ENCODE measurements at places on chromosomes 1 and 21.

GRCh38 chr1:89999208-89999607, 4.3 kb downstream of the ZNF326 start:
- DNase-seq: no peak

DNA sequence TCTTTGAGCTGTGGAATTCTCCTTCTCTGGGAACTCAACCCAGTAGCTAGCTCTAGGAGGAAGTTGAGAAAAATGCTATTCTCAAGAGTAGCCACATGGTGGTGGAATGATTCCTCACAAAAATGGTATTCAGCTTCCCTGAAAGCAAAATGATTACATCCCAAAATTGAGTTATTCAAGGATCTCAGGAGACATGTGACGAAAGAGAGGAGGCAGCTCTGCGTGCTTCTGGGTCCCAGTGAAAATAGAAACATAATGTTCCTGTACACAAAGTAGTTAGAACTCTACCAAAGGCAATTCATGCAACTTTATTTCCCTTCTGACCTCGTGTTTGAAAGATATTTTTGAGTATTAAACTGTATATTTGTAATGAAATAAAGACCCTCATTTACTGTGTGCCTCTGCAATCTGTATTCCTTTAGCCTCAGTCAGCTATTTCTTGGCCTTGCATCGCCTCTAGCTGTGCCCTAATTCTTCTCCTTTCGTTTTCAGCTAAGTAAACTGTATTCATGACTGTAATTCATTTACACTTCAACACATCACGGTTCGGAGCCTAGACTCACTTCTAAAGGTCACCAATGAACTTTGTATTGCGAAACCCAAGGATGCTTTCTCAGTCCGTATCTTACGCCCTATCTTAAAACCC, 167.3 kb downstream of the FASLG start:
- peak; percentile 91 for DNase-seq

- no peak for DNase-seq
Observed at GRCh38 chr1:204584699-204585372, 68.6 kb downstream of the MDM4 start.

DNA sequence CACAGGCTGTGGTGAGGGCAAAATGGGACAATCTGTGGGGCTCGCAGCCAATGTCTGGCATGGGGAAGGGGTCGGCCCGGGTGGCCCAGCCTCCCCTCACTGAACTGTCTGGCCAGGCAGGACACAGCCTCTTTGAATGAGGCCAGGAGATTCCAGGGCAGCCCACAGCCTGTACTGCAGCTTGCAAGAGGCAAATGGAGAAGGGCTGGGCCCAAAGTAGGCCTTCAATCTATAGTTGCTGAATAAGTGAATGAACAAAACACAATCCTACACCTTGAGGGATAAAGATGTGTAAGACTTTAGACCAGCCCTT, 23.2 kb downstream of the SLC27A3 start:
- no peak for DNase-seq

DNA sequence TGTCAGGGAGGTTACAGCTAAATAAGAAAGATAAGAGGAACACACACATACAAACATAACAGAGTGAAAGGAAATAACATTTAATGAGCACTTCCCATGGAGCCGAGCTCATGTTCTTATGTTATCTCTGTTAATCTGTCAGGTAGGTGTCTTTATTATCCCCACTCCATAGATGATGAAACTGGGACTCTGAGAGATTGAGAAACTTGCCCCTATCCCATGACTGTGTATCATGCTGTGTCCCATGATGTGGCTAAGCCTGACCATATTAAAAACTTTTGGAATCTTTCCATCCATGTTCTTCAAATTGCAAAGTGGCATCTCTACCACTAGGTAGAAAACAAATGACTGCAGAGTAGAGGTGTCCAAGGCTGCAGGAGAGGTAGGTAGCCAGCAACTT, 285.2 kb upstream of the SGIP1 start:
- no peak for DNase-seq

- DNase-seq: no peak
Observed at GRCh38 chr1:3679098-3679555, 26.8 kb downstream of the TP73 start.

GRCh38 chr1:183567584-183567983, 22.7 kb downstream of the NCF2 start:
- peak; percentile 23 for DNase-seq

DNA sequence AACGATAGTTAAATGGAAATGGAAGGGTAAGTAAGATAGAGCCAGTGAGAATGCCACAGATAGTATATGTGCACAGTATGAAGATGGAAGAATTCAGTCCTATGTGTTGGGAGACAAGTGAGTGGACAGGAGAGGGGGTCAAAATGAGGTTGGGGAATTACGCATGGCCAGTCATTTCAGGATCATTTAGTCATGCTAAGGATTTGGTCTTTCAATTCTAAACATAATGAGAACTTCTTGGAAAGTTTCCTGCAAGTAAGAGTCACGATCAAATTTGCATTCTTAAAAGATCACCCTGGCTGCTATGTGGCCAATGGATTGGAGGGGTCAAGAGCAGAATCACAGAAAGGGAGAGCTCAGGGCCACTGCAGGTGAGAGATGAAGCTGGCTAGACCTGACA, 64.0 kb upstream of the KCNK2 start:
- DNase-seq: peak; percentile 61

- DNase-seq: peak; percentile 97
Observed at GRCh38 chr1:222073307-222073995, 331.6 kb upstream of the DUSP10 start.

DNA sequence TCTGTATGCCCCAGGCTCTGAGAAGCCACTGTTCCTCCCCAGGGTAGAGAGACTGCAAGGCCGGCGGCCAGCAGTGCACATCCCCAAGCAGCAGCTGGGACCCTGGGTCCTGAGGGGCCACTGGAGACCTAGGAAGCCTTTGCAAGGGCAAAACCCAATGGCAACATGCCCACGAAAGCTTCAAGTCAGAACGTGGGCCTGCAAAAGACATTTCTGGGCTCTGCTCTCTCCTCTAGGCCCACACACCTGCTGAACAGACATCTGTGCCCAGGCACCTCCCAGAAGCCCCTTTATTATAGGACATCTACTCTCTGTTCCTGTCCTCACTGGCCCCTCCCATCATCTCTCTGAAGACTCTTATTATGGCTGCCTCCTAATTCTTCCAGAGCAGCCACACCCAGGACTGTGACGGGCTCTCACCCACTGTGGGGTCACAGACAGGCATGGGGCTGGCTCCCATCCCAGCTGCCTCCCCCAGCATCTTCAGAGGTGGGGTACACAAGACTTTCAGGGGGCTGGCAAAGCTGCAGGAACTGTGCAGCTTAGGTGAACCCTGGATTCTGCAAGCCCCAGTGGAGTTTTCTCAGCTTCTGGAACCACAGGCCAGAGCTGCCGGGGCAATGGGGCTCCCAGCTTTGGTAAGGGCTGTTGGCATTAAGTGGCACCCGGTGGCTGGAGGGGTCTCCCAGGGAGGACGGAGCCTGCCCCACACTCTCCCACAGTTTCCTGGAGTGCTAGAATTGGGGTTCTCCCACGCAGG, 12.6 kb downstream of the TRIM11 start:
- no peak for DNase-seq

DNA sequence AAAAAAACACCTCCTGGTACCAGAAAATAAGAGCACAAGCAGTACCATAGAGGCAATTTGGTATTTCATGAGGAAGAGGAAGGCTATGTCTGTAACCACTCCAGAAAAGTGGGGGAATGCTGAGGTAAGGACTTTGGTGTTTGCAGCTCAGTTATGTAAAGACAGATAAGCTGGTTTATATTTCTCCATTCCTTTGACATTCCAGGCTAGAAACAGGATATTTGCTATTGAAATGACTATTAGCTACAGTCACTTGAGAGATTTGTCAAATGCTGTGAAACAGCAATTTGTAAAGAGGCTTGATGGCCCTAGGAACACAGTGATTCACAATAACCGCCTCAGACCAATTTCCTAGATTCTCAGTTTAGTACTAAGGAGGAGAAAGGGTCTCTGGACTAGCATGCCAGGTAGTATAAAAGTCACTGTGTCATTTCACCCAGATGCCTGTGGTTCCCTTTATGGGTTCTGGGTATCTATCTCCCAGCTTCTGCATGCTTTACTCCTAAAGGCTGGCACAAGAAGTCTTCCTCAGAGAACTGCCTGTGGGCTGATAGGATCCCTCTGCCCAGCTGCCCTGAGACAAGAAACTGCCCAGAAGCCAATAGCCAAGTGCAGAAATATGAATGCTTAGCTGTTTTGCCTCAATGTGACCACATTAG, 80.5 kb downstream of the VCAM1 start:
- DNase-seq: peak; percentile 25

GRCh38 chr1:203189951-203190352, 3.4 kb upstream of the CHI3L1 start:
- DNase-seq: peak; percentile 14

DNA sequence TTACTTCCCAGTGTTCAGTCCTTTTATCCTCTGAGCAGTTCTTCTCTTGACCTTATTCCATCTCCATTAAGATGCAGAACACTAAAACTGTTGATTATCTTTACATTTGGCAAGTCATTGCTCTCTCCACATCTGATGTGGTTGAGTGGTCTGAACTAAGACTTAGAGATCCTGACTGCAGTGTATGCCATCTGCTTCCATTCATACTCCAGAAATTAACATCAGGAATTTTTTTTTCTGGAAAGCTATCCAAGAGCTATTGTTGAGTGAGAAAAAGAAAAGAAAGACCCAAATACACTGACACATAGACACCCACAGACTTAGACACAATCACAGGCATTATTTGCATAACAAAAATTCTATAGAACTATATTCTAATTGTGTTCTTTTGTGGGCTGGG, 3.7 kb upstream of the TRIM62 start:
- DNase-seq: no peak

- no peak for DNase-seq
Observed at GRCh38 chr21:45555251-45555556, 13.0 kb upstream of the SLC19A1 start.

- DNase-seq: no peak
Observed at GRCh38 chr1:226618380-226618779, 69.8 kb downstream of the STUM start.

- no peak for DNase-seq
Observed at GRCh38 chr21:41706263-41706639, 60.6 kb downstream of the RIPK4 start.

DNA sequence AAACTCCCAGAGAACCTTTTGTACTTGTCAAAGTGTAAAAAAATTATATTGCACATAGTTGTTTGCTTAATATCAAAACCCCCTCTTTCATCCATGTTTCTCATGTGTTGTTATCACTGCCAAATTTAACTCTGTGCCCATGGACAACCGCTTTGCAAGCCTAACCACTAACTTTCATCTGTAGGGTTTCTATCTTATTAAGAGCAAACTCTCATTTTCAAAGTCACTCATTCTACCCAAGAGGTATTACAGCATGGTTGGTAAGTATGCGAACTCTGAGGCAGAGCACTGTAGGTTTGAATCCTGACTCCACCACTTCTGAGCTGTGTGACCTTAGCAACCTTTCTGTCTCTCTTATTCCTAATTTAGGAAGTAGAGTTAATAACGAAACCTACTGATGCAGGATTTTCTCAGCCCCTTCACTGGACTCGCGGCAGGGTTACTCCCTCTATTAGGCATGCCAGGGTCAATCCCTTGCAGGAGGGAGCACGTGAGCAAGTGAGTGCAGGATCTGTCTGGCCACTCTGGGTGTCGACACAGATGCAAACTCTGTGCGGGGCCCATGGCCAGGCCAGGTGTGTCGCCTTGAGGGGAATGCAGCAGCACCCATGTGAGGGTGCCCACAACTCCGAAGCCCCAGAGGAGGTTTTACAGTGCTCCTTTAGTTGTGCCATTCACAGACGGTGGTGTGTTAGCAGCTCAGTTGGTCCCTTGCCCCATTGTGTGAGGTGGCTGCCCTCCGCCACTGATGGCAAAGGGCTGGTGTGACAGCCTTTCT, 361.5 kb upstream of the ADGRL2 start:
- no peak for DNase-seq

GRCh38 chr1:31932491-31933316, 5.5 kb downstream of the PTP4A2 start:
- DNase-seq: peak; percentile 16

DNA sequence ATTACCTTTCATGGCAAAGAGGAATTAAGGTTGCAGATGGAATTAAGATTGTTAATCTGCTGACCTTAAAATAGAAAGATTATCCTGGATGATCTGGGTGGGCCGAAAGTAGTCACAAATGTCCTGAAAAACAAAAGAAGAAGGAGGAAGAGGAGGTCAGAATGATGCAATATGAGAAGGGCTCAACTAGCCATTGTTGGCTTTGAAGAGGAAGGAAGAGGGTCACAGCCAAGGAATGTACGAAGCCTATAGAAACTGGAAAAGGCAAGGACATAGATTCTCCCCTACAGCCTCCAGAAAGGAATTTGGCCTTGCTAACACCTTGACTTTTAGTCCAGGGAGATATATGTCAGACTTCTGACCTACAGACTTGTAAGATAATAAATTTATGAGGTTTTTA, 39.4 kb upstream of the FMOD start:
- DNase-seq: no peak

- DNase-seq: peak; percentile 44
Observed at GRCh38 chr1:151606384-151606783, 5.5 kb upstream of the SNX27 start.

DNA sequence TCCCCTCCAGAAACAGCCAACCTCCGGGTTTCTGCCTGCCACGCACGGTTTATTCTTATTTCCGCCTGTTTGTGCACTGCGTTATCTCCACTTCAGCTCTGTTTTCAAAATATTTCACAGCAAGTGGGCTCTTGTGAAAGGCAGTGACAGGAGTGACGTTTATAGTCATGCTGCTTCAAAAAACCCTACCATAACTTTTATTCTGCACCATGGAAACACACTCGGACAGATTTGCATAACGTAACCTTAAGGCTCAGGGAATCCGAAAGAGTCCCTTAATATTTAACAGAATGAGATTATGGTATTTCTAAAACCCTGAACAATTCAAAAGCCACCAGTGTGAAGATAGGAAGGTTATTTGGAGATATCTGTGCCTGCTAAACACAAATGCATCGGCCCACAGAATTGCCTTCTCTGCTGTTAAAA, 782 bp upstream of the SDE2 start:
- DNase-seq: peak; percentile 7

DNA sequence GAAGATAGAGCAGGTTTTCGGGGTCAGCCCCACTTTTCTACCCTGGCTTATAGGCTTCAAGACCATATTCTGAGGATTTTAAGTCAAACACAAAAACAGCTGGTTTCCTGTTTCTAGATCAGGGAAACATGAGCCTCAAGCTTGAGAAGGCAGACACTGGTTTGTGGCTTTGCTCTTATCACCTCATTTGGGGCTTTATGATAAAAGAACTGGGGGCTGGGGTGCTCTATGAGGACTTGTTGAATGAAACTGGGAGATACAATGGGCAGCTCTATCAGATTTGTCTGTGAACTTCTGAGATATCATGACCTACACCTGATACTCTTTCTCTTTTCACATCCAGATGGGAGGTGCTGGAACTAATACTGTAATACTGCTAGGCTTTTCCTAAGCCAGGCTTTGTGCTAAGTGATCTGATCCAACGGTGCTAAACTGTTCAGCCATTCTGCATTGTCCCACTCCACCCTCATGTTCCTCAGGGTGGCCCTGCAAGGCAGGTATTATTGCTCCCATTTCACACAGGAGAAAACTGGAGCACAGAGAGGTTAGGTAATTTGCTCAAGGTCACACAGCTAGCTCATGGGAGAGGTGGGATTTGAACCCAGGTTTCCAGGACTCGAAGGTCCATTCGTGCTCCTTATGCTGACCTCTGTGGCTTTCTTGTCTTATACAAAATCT, 6.6 kb downstream of the AJAP1 start:
- no peak for DNase-seq
